ENCODE measurements at places on chromosomes 7 and 10.
A peak's percentile ranks its signal among the peaks of the same experiment; 100 is the strongest.

DNA sequence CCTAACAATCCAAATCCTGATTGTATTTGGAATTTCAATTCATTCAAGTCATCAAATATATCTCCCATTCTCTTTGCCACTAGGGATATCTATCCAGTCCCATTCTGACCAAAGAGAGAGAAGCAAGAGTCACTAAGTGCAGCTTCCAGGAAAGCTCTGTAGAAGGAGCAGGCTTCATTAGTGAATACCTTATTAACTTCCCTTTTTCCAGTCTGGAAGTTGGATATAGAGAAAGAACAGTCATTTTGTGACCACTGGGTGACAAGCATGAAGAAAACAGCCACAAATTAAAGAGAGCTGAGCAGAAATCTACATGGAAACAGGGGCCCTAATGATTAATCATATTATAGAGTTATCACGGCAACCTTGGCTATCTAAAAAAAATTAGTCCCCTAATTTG, 190.7 kb upstream of the ADO start:
- no peak for DNase-seq

GRCh38 chr7:142862351-142862750, 7.5 kb downstream of the EPHB6 start:
- DNase-seq, result no peak

DNA sequence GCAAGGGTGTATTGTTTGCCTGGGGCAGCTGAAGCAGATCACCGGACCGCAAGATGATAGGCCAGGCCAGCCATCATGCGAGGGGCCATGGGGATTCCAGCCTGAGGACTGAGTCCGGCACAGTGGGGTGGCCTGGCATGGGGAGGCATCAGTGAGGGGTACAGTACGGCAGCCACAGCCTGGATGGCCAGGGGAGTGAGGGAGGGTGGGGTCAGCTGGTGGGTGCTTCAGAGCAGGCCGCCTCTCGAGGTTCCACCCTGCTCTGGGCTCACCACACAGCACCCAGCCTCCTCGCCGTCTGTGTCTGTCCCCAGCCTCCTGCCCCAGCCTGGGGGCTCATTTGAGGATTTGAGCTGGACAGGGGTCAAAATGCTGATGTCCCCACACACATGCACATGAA, 508.5 kb upstream of the FOXK1 start:
- no peak for DNase-seq

DNA sequence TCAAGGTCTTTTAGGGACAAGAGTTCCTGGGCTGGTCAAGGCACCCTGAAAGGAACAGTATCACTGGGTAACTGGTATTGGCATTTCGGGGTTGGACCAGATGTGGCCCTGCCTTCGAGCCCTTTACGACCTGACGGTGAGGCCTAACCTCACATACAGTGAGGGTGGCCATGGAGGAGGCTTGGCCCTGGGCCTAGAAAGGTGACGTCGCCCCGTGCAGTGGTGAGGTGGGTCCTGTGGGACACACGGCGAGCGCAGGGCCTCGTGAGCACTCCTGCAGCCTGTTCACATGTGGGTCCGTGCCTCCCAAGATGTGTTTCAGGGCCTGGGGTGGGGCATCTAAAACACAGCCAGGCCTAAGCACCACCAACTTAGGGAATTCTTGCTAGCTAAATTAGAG, 36.1 kb downstream of the CRHR2 start:
- no peak for DNase-seq

DNA sequence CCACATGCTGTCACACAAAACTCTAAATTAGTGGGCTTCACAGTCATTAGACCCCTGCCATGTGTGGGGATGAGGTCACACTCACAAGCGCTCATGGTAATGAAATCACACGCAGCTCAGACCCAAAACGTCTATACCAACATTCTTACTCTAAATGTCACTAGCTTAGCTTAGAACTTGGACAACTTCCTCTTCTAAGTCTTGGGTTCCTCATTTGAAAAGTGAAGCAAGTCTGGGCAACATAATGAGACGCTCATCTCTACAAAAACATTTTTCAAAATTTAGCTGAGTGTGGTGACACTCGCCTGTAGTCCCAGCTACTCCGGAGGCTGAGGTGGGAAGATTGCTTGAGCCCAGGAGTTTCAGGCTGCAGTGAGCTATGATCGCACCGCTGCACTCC, 92.7 kb upstream of the MACROH2A2 start:
- peak; percentile 81 for DNase-seq

GRCh38 chr10:52566471-52567246, 205.9 kb downstream of the MBL2 start:
- peak; percentile 28 for DNase-seq

- no peak for DNase-seq
These were observed 4.5 kb downstream of the PSTK start for GRCh38 chr10:122984708-122985107.

DNA sequence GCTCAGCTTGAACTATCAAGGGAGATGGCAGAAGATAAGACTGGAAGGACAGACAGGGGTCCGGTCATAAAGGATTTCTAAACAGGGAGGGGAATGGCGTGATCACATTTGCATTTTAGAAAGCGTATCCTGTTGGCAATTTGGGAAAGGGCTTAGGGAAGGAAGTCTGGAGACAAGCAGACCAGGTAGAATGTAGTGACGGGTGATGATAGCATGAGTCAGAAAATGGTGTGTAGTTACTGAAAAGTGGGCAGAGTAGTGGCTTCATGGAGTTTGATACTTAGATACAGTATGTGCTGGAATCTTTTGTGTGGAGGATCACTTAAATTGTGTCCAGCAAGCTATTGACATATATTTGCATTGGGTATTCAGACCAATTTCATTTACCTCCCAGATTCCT, 61.2 kb downstream of the LRGUK start:
- no peak for DNase-seq

DNA sequence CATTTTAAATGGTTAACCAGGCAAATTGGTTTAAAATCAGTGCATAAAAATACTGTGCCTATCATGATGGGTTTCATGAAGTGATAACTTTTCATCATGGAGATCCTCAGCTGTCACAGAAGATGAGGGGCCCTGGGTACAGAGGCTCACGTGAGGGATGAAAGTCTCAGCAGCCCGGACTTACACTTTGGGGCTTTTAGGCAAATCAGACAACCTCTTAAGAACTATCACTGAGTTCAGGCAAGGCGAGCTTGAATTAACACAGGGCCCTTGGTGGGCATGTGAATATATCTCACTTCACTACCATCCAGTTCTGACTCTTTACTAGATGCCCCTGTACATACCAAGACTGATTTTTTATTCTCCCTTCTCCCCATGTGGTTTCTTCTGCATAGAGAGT, 19.6 kb downstream of the IKZF1 start:
- no peak for DNase-seq

GRCh38 chr10:89426230-89426868, 12.0 kb downstream of the IFIT5 start:
- DNase-seq, result peak; percentile 67

DNA sequence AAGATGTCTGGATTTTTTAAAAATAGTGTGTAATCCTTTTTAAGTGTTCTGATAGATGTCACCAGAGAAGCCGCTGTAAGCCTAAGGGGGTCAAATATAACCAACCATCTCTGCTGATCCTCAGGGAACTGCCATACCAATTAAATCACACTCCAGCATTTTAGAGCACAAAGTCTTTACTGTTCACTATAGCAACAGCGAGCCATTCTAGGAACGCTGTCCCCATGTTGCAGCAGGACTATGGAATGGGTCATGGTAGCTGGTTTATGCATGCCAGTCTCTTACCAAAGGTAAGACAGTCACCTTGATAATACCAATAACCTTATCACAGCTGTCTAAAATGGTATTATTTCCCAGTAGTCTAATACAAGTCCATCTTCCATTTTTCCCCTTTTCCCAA, 33.5 kb downstream of the TRIM24 start:
- no peak for DNase-seq

GRCh38 chr7:52273685-52274610, 761.5 kb upstream of the POM121L12 start:
- no peak for DNase-seq

GRCh38 chr7:18345641-18346234, 149.8 kb upstream of the HDAC9 start:
- DNase-seq, result peak; percentile 81

DNA sequence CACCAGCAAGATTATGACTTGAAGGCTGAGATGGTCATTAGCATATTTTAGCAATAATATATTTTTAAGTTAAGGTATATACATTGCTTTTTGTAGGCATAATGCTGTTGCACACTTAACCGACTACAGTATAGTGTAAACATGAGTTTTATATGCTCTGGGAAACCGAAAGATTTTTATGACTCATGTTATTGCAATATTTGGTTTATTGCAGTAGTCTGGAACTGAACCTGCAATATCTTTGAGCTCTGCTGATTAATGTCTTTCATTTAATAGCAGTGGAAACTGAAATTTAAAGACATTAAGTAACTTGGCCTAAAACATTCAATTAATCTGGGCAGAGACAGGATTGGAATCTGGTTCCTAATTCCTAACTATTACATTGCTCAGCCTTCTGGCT, 266.7 kb upstream of the PLXDC2 start:
- no peak for DNase-seq

DNA sequence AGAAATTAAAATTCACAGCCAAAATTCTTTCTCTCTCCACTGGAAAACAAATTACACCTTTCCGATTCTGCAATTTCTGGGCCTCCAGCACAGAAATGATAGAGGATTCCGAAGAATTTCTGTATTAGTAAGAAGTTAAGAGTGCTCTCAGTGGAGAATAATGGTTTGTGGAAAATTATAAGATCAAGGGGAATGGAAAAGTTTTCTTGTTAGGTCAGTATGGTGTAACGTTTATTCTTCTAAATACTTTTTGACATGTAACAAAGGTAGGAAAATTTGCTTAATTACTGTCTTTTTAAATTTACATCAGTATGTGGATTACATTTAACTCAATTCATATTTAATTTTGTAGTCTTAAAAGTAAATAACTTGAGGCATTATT, 288.3 kb upstream of the NFE2L3 start:
- DNase-seq, result no peak

GRCh38 chr10:96858706-96859050, 26.6 kb downstream of the LCOR start:
- DNase-seq, result no peak

GRCh38 chr7:43782768-43783555, 24.5 kb downstream of the BLVRA start:
- DNase-seq, result no peak

GRCh38 chr7:22399091-22399490, 42.1 kb upstream of the RAPGEF5 start:
- DNase-seq, result no peak

DNA sequence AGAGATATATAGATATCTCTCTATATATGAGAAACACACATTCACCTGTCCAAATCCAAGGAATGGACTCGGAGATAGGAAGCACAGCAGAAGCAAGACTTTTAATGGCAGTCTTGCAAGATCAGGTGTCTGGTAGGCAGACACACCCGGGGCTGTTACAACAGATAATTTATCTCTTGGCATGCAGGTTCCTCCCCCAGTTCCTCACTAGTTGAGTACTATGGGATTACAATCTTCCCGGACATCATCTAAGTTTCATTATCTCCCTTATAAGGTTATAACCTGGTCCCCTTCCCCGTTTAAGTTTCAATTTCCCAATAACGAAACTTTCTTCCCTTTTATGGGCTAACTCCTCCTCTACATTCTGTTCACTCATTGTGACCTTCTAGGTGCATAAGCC, 399.3 kb downstream of the PPP1R3A start:
- peak; percentile 8 for DNase-seq

GRCh38 chr7:151408839-151409666, 785 bp downstream of the WDR86 start:
- DNase-seq, result peak; percentile 67

- DNase-seq, result no peak
These were observed 48.7 kb upstream of the FXYD4 start for GRCh38 chr10:43322769-43323168.

GRCh38 chr7:85186083-85186520, 754 bp downstream of the SEMA3D start:
- DNase-seq, result peak; percentile 56

DNA sequence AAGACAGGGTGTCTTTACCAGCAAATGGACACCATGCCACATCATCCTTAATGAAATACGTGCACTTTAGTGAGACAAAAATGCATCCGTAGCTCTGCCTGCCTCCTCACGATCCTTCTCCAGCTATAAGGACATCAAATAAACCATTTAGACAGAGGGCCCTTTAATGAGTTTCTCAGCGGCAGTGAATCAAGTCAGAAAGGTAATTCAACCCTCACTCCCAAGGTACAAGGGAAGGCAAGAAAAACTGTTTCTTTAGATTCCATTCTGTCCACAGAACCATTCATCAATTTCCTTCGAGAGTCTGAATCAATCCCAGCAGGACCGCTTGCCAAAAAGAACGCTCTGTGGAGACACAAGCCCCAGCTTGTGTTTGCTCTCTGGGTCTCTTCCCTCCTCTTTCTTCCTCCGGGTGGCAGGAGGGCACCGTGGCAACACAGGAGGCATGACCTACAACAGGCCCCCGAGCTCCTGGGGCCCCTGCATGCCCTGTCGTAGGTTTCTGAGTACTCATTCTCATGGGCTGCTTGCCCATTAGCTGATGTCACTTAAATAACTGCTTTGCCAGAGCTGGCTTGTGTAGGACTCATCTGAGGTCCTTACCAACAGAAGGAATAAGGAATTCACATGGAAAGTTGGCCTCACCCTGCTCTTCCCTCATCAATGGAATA, 297.8 kb upstream of the PRKCQ start:
- DNase-seq, result no peak

GRCh38 chr7:111762211-111762610, 199.9 kb upstream of the IMMP2L start:
- no peak for DNase-seq

DNA sequence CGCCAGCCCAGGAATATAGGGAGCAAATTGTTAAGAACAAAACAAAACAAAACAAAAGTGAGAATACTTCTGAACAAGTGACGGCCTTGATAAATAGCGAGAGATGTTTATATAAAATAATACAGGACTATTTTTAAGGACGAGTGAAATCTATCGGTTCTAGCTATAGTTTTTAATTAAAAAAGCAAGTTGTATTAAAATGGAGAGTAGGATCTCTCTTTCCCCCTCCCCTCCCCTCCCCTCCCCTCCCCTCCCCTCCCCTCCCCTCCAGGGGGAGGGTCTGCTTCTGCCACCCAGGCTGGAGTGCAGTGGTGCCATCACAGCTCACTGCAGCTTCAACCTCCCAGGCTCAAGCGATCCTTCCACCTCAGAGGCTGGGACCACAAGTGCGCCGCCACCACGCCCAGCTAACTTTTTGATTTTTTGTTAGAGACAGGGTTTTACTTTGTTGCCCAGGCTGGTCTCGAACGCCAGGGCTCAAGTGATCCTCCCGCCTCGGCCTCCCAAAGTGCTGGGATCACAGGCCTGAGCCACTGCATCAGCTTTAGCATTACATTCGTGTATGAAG, 440 bp upstream of the TCAF1 start:
- DNase-seq, result no peak

DNA sequence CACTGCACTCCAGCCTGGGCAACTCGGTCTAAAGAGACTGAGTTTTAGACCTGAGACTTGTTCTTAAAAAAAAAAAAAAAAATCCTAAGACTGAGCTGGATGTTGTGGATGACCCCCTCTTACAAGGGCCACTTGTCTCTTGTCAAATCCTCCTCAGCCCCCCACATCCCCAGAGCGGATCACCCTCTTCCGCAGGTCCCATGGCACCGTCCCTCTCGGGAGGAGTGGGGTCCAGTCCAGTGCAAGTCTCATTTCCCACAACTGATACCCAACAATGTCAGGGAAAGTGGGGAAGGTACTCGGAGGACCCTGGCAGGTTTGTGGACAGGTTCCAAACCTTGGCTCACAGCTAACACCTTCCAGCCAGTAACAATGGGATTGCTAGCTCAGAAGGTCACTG, 100.3 kb downstream of the ELFN1 start:
- DNase-seq, result no peak

All from KBM-7 (cell line).